ENCODE measurements at places on chromosomes 13 and 19. TPM values are rescaled to one million over a fixed set of nuclear protein-coding genes. Genes with fewer than 3 reads are reported as not detected.

Gene RPS5
- total RNA-seq: 2,407 TPM

Gene OR7D2
- total RNA-seq: 1.4 TPM

Gene TNFSF9
- total RNA-seq: 0.28 TPM

Gene ATP12A
- 0.28 TPM for total RNA-seq

Gene FBXO17
- total RNA-seq: 8.3 TPM

Gene DCT
- 0.09 TPM for total RNA-seq

Gene CRX
- total RNA-seq: 0.19 TPM

Gene ZNF845
- total RNA-seq: 22.8 TPM

Gene FAM216B
- not detected for total RNA-seq

Gene SLC7A10
- total RNA-seq: 0.79 TPM

Gene MAP4K1
- 3.6 TPM for total RNA-seq

Gene DACH1
- total RNA-seq: 18.6 TPM

Gene METTL21C
- not detected for total RNA-seq

Gene ONECUT3
- 0.09 TPM for total RNA-seq

Gene ZNF492
- not detected for total RNA-seq

Gene OR7A5
- not detected for total RNA-seq

Gene CNFN
- total RNA-seq: 3.2 TPM

Gene CGB8
- not detected for total RNA-seq

Gene SPTBN4
- 8.4 TPM for total RNA-seq

Gene CD209
- total RNA-seq: not detected

Gene IRGC
- total RNA-seq: not detected

Gene KLK11
- not detected for total RNA-seq

Gene SMARCA4
- total RNA-seq: 257 TPM

Gene CYP2S1
- total RNA-seq: 2.0 TPM
